CD4-positive, alpha-beta T cell (primary cell): ENCODE measurements at places on chromosomes 1 and 21.

GRCh38 chr1:88462096-88462487 lies 222.0 kb upstream of the PKN2 start:
- DNase-seq: no peak

GRCh38 chr1:55689800-55690199 lies 474.6 kb upstream of the USP24 start:
- no peak for DNase-seq

DNA sequence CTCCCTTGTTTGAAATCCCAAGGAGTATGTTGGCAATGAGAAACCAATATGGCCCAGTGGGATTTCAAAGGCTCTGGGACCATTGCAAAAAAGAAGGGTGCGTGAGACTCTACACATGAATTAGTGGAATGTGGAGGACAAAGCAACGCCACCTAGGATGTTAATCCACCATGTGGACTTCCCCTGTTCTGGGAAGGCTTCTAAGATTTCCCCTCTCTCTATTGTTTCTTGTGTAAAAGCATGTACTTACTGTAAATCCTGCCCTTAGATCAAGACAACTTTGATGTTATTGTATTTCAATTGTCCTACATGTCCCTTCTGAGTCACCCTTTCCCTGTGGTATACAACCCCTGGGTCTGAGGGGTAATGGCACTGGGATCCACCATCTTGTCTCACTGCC lies 4.7 kb upstream of the ACADM start:
- no peak for DNase-seq

- DNase-seq: no peak
Measured at GRCh38 chr1:6948861-6949260, 163.6 kb downstream of the CAMTA1 start.

GRCh38 chr21:43352568-43353281 lies 74.2 kb downstream of the SIK1 start:
- DNase-seq: no peak

- DNase-seq: no peak
Measured at GRCh38 chr1:157932069-157932468, 61.4 kb upstream of the KIRREL1 start.

DNA sequence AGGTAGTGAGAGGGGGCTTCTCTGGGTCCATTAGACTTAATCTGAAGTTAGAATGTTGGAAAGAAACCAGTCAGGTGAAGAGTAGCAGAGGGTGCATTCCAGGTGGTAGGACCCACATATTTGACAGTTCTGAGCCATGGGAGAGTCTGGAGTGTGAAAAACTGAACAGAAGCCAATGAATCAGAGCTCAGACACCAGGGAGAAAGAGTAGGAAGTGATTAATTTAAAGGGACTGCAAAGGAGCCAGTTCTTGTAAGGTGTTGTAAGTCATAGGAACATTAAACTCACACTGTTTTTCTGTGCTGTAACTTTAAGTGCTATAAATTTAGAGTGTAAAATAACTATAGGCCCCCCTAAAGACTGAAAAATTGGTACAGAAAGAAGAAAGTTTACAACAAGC lies 5.9 kb upstream of the DHX9 start:
- DNase-seq: no peak

- DNase-seq: no peak
Measured at GRCh38 chr1:109392037-109392787, 5.5 kb downstream of the SORT1 start.

DNA sequence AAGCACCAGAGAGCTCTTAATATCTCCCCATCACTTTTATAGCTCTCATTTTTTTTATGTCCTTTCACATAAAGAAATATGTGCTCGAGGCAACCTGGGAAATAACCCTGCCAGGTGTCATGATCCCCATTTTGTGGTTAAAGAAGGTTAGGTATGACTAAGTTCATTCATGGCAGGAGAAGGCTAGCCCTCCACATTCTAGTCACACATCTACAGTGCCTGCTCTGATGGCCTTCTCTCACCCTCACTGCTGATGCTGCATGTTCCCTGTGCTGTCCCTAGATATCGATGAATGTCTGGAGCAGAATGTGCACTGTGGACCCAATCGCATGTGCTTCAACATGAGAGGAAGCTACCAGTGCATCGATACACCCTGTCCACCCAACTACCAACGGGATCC lies 187.5 kb downstream of the TPR start:
- no peak for DNase-seq

DNA sequence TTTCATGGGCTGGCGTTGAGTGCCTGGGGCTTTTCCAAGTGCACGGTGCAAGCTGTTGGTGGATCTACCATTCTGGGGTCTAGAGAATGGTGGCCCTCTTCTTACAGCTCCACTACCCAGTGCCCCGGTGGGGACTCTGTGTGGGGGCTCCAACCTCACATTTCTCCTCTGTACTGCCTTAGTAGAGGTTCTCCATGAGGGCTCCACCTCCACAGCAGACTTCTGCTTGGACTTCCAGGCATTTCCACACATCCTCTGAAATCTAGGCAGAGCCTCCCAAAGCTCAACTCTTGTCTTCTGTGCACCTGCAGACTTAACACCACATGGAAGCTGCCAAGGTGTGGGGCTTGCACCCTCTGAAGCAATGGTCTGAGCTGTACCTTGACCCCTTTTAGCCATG lies 82.1 kb downstream of the CCDC18 start:
- no peak for DNase-seq

DNA sequence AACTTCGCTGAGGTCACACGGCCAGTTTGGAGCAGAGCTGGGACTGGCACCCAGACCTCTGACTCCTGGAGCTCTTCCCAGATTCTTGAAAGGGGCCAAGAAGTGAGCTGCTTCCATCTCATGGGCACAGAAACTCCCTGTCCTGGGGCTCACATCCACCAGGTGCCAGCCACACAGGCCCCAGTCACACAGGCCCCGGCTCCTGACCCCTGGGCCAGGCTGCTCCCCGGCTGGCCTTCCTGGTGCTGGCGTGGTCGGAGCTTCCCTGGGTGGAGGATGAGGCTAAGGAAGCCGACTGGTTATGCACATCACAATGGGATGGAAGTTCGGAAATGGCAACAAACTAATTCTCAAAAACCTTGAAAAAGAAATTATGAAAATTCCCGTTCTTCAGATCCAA lies 3.0 kb upstream of the GABRD start:
- no peak for DNase-seq

DNA sequence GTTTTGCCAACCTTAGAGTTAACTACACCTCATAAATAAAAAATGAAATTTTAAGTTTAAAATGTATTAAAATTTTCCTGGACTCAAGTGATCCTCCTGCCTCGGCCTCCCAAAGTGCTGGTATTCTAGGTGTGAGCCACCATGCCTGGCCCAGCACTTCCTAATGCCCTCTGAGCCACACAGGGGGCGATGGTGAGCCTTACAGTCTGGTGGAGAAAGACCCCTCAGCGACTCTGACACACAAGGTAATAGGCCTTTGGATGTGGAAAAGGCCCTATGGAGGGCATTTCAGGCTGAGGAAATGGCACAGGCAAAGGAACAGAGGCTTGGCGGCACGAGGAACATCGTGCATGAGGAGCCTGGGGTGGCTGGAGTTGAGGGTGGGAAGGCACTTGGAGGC lies 6.7 kb downstream of the CITED4 start:
- DNase-seq: no peak

DNA sequence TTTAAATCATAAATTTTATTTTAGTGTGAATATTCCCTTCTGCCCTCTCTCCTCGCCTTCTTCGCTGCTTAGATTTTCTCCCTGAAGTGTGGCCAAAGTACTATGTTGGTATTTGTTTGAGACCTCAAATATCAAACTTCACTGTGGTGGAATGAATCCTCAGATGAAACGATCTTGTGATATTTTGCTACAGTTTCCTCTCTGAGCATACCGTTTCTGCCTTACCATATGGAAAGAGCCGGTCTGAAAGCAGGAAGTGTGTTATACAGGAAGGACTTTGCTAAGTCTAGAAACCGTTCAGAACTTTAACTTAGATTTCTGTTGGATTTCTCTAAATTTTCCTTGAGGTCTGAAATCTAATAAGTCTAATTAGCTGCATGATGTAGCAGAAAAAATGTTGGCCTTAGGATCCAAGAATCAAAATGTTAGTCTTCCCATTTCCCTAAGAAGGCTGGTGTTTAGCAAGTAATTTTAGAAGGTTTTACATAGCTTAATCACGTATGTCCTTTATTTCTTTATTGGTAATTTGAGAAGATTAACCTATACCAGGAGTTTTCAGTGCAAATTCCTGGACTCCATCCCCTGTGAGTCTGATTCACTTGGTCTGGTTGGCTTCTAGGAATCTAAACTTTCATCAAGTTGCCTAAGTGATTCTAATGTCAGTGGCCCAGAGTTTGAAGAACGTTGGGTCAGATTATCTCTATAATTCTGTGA lies 30.7 kb downstream of the SDCCAG8 start:
- no peak for DNase-seq

DNA sequence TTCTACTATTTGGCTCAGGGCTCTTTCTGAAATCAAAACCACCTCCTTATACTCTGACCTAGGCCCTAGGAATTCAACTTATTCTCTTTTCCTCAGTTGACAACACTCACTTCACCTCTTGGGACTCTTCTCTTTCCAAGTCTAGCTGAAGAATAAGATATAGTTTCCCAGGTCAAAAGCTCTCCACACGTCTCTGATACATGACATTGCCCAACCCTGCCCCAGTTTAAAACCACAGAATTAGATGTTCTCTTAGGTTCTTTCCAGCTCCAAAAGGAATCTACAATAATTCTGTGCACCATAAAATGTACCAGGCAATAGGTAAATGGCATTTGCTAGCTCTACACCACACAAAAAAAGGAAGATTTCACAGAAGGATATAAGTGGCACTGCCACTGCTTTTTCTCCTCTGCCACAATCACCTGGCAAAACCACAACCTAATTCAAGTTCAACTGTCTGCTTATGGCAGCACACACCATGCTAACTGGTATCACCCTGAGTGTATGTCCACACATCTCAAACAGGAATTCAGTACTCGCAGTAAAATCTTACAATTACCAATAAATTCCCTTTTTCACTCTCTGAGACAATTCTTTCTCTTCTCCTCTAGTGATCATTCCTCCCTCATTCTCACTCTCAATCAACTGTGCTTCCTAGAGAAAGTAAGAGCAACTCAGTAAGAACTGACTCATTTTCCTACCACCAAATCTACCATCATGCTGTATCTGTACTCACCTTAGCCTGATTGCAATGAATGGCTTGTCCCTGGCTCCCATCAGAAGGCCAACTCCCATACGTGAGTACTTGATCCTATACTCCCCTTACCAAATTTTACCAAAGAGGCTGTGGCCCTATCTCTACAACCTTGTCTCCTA lies 27.3 kb downstream of the ZBTB8OS start:
- DNase-seq: no peak

DNA sequence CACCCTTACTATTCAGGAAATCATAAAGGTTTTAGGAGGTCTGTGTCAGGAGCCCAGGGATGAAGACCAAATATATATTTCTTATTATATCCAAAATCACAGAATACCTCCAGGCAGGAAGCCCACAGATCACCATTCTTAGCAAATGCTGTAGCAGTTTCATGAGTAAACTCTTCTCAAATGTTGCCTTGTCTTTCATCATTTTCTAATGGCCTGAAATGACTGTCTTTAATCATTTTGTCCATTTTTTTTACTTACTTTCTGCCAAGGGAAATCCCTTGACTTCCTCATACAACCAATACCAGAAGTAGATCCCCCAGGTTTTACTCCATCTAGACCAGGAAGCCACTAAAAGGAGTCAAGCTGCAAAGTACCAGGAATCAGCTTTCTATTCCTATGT lies 32.4 kb downstream of the PSMG1 start:
- DNase-seq: no peak

- DNase-seq: no peak
Measured at GRCh38 chr1:192952646-192953045, 106.5 kb downstream of the UCHL5 start.

DNA sequence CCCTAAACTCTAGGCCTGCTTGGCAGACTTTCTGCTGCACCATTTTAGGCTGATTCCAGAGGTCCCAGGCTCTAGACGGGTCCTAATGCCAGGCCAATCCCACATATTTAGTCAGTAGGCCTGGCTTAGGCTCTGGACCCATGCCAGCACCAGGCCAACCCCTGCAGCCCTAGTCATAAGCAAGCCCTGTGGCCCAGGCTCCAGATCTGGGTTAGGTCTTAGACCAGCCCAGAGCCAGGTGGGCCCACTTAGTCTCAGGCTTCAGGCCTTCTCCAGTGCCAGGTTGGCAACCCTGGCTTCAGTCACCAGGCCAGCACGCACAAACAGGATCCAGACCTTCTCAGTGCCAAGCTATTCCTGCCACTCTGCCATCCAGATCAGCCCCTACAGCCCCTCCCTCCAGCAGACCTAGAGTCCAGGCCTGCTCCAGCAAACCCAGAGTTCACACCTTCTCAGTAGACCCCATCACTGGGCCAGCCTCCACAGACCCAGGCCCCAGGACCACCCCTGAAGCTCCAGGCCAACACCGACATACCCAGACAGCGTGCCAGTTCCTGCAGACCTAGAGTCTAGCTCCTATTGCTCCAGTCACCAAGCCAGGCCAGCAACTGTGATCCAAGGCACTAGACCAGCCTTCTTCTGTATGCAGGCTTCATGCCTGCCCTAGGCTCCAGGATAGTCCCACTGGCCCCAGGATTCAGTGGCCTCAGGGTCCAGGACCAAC lies 467.6 kb downstream of the RWDD3 start:
- no peak for DNase-seq

DNA sequence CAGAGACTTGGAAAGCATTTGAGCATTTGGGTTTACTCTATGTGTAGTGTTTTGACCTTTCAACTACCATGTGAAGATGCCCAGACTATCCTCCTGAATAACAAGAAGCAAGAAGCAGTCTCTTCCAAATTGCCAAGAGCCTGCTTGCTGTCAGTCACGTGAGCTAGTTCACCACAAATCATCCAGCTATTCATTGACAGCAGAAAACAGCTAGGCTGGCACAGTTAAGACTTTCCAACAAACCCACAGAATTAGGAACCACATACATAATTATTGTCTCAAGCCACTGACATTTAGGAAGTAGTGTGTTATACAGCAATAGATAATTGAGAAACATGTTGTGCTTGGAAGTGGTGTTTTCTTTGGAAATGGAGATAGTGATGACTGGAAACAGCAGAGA lies 1652.0 kb downstream of the NCAM2 start:
- DNase-seq: no peak

DNA sequence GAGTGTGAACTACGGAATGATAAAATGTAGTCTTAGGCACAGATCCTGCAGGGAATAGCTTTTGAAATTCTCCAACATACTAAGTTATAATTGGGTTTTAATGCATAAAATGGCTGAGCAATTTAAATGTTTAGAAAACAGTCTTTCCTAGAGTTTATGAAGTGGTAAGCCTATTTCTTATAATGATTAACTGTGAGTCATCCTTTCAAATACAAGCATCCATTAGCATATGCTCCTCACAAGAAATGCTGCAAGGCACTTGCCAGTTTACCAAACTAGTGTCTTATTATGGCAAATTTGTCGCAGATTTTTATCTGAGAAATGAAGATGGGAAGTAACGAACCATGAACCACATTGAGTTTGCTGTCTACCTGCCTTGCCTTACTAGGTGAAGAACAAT lies 101.3 kb upstream of the ESRRG start:
- DNase-seq: no peak

GRCh38 chr1:10835822-10836421 lies 39.5 kb upstream of the CASZ1 start:
- DNase-seq: no peak

- DNase-seq: no peak
Measured at GRCh38 chr1:193060938-193061337, 1.5 kb downstream of the RO60 start.

- no peak for DNase-seq
Measured at GRCh38 chr21:21137986-21138385, 139.8 kb downstream of the NCAM2 start.
